ENCODE measurements at places on chromosomes 1 and 21. TPM values are rescaled to one million over a fixed set of nuclear protein-coding genes. Genes with fewer than 3 reads are reported as not detected.

The KRTAP12-2 gene
- total RNA-seq, result not detected

The PRPF38B gene
- 41.2 TPM for total RNA-seq

DNA sequence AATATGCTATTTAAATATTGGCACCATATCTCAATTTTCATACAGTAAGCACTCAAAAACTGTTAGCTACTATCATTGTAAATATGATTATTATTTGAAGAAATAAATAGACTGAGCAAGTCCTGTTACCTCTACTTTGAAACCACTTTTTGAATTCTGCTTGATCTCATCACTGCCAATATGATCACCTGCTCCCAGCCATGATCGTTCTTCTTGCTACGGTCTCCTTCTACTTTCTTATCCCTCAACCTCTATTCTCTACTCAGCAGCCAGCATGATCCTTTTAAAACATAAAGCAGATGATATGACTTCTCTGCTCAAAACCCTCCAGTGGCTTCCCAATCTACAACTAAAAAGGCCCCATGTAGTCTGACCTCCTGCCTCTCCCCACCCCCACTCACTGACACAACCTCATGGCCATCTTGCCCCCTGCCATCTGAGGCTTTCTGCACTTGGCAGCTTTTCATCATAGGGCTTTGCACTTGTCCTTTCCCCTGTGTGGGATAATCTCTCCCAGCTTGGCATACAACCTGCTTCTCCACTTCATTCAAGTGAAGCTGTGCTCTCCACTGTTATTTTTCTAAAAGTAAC, 27.2 kb downstream of the CD34 start:
- H3K4me3 ChIP-seq, result no peak overlapping the region
- no peak for DNase-seq
- no peaks in the 10 kb centered on the region for H3K36me3 ChIP-seq
- no peaks in the 10 kb centered on the region for H3K4me1 ChIP-seq

DNA sequence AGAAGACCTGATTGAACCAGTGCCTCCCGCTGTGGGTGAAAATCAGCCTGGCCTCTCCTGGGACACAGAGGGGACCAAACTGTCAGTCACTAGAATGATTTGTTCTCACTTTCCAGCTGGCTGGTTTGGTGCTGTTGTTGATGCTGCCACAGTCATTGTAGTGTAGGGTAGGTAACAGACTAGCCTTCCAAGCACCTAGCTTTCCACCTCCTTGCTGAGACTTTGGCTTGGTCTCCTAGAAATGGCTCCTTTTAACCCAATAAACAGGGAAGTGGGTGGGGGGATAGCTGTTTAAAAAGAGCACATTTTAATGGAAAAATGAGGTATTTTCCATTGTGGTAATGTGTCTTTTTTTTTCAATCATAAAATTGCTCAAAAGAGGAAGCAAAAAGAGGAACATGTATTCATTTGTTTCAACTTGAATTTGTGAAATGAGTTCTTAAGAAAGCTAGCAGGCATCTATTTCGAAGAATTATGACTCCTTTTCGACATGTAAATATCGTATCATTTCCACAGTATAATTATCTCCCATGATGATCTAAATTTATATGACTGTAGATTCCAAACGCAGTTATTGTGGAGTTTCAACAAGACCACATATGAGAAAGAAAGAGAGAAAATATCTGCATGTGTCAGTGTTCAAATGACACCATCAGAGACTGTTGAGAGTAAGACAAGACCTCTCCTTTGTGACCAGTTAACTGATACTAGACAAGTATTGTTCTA, 190.1 kb downstream of the HLX start:
- no peak overlapping the region for H3K27ac ChIP-seq
- no peak overlapping the region for H3K4me3 ChIP-seq
- no peaks in the 10 kb centered on the region for H3K4me1 ChIP-seq
- H3K36me3 ChIP-seq, result no peaks in the 10 kb centered on the region
- no peak for DNase-seq

GRCh38 chr1:76170084-76170483, 95.5 kb downstream of the ST6GALNAC3 start:
- no peaks in the 10 kb centered on the region for H3K4me1 ChIP-seq
- no peak for DNase-seq
- H3K27me3 ChIP-seq, result no peaks in the 10 kb centered on the region
- no peak overlapping the region for H3K4me3 ChIP-seq
- no peak overlapping the region for H3K27ac ChIP-seq

The HFM1 gene
- 3.0 TPM for total RNA-seq

The KLHDC7A gene
- not detected for total RNA-seq

The RIIAD1 gene
- not detected for total RNA-seq

GRCh38 chr1:70038025-70038424, 167.4 kb downstream of the LRRC40 start:
- no peaks in the 10 kb centered on the region for H3K4me1 ChIP-seq
- peaks cover 3% of the 10 kb centered on the region for H3K27me3 ChIP-seq

GRCh38 chr21:24424776-24425175, 1182.5 kb downstream of the MRPL39 start:
- H3K27ac ChIP-seq, result no peak overlapping the region
- no peak for DNase-seq
- H3K4me1 ChIP-seq, result no peaks in the 10 kb centered on the region
